ENCODE measurements at places on chromosomes 7 and 10.

DNA sequence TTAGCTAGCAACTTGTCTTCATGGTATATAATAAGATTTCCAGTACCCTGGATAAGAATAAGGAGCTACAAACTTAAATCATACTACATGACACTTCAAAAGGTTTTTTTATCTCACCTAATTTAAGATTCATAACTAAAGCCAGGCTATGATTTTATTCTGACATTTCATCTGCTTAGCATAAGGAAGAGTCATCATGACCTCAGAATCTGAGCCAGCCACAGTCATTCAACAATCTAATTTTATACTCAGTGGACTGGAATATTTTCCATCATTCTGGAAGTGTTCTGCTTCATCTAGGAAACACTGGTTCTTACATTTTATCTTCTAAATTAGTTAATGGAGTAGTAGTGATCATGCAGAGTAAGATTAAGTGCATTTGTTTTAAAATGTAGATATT is 102.1 kb upstream of the KCND2 start:
- no peak for DNase-seq

- DNase-seq, result no peak
These were observed 76.1 kb upstream of the ZEB1 start for GRCh38 chr10:31242902-31243301.

DNA sequence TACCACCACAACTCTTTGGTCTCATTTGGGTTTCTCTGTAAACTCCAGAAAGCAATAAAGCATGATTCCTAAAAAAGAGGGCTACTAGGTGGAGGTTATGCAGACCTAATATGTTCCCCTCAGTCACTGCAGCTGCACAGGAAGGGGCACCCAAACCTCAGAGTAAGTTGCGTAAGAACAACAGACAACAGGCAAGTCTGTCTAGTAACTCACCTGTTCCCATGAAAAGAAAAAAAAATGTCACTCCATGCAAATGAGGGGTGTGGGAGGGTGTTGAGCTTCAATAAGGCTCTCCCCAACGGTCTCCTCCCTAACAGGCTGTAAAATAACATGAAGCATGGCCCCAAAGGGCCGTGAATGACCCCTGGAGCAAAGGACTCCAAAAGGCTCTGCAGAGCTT is 461.4 kb downstream of the KCNMA1 start:
- no peak for DNase-seq

- no peak for DNase-seq
These were observed 8.9 kb upstream of the RBP3 start for GRCh38 chr10:47339186-47339735.

GRCh38 chr7:101767544-101767943 is 49.9 kb upstream of the CUX1 start:
- no peak for DNase-seq

All from activated CD8-positive, alpha-beta memory T cell treated with anti-CD3 and anti-CD28 coated beads for 1 hour (primary cell).